ENCODE measurements at places on chromosomes 5 and 9. TPM values are rescaled to one million over a fixed set of nuclear protein-coding genes. Genes with fewer than 3 reads are reported as not detected.
A peak's percentile ranks its signal among the peaks of the same experiment; 100 is the strongest.

DNA sequence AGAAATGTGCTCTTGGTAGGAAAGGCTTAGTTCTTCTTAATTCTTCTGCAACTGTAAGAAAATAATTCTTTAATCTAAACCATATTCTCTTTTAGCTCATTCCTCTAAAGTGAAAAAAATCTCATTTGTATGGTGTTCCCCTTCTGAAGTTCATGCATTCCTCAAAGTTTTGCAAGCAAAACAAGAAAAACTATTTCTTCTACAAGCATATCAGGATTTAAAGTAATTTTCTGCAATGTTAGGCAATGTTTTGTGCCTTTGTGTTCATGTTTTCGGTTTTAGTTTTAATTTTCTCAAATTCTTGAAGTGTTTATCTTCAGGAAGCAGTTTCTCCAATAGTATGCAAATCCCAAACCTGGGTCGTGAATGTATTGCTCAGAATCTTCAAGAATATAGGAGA, 12.7 kb upstream of the GPR21 start:
- H3K4me3 ChIP-seq = no peak overlapping the region
- DNase-seq = no peak
- H3K27ac ChIP-seq = no peak overlapping the region
- peaks cover 4% of the 10 kb centered on the region for H3K36me3 ChIP-seq
- no peaks in the 10 kb centered on the region for H3K27me3 ChIP-seq

- H3K27me3 ChIP-seq = no peaks in the 10 kb centered on the region
- no peak for DNase-seq
- H3K4me1 ChIP-seq = no peaks in the 10 kb centered on the region
- no peaks in the 10 kb centered on the region for H3K36me3 ChIP-seq
- H3K27ac ChIP-seq = no peak overlapping the region
Observed at GRCh38 chr9:77475641-77476473, 172.3 kb downstream of the GNA14 start.

DNA sequence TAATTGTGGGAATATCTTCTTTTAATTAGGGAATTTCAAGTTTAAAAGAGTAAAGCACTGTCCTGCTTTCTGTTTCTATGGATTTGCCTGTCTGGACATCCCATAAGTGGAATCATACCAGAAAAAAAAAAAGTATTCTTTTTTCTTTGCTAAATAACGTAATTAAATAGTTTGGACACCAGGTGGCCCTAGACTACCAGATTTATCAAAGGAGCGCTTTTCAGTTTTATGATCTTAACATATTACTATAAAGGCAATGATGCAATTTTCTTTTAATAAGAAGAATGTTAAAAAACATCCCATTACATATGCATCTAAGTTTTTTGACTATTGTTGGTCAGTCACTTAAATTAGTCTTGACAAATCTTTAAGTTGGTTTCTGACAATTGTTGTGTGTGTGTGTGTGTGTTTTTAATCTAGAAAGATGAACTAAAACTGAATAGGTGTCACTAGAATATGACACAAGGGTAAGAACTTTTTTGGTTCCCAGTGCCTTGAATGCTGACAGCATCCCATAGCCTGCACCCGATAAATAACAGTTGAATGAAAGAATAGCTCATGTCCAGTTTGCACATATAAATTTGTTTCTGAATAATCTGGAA, 49.5 kb downstream of the C5orf22 start:
- H3K36me3 ChIP-seq = no peaks in the 10 kb centered on the region
- peak; percentile 10 for DNase-seq
- peaks cover 27% of the 10 kb centered on the region for H3K27me3 ChIP-seq
- H3K4me3 ChIP-seq = no peak overlapping the region

DNA sequence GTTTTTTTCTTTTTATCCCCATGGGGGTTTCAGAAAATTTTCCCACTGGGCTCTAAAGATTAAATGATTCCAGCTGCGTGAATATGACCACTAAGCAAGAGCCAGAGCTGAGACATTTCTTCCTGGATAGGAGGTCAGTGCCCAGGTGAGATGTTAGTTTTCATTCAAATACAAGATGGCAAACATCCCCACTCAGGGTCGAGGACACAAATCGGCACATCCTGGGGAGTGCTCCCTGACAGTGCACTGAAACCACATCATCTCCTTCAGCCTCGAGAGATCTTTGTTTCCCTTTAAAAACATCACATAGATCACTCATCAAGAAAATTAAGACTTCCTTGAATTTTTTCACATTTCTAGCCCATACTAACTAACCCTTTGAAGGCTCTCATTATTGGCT, 273.2 kb upstream of the PANK3 start:
- no peak for DNase-seq
- H3K4me1 ChIP-seq = no peaks in the 10 kb centered on the region
- peaks cover 4% of the 10 kb centered on the region for H3K27me3 ChIP-seq
- H3K36me3 ChIP-seq = no peaks in the 10 kb centered on the region

Gene CBY3
- total RNA-seq = 0.39 TPM

DNA sequence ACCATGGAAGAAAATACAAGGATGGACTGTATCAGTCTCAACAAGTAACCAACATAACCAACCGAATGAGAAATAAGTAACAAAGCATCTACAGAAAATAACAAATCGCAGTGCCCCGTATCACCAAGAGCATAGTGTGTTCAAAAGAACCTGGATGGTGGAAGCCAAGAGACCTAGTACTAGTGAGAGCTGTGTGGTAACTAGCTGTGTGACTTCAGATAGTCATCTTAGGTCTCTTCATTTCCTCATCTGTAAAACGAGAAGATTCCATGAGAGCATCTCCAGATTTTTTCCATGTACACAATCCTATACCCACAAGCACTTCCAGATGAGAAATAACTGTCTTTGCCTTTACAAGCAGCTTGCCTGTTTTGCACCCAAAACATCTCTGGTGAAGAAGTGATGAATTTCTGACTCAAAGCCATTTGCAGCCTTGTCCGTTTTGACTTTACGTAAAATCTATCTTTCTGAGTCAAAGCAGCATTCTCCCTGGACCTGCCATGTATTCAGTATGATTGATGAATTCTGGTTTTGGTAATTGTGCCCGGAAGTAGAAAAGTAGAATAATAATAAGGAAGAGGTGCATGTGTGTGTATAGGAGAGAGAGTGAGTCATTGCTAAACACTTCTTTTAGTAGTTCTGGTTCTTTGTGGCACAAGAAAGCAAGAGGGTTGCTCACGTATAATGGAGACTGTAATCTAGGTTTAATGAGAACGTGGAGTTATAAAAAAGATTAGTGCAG, 41.0 kb downstream of the AOPEP start:
- no peak overlapping the region for H3K4me3 ChIP-seq
- H3K4me1 ChIP-seq = no peaks in the 10 kb centered on the region
- DNase-seq = no peak
- no peaks in the 10 kb centered on the region for H3K27me3 ChIP-seq
- H3K27ac ChIP-seq = no peak overlapping the region
- H3K36me3 ChIP-seq = no peaks in the 10 kb centered on the region

Gene PDLIM4
- total RNA-seq = 9.9 TPM

DNA sequence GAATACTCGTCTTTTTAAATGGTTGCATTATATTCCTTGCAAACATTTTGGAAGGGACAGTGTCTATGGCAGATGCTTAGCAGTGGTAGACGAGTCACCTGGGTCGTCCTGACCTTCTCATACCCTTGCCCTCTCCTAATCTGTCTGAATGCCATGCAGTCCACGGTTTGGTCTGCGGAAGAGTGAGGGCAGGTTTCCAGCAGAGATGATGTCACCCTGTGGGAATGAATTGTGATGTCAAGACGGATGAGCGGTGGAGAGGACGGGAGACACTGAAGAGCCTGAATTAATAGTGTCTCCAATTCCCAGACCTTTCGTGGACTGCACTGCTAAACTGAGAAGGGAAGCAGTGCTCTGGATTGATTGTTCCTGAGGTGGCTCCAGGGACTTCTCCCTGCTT, 329.0 kb upstream of the PANK3 start:
- no peak overlapping the region for H3K4me3 ChIP-seq
- no peaks in the 10 kb centered on the region for H3K4me1 ChIP-seq
- H3K36me3 ChIP-seq = no peaks in the 10 kb centered on the region
- H3K27me3 ChIP-seq = no peaks in the 10 kb centered on the region

DNA sequence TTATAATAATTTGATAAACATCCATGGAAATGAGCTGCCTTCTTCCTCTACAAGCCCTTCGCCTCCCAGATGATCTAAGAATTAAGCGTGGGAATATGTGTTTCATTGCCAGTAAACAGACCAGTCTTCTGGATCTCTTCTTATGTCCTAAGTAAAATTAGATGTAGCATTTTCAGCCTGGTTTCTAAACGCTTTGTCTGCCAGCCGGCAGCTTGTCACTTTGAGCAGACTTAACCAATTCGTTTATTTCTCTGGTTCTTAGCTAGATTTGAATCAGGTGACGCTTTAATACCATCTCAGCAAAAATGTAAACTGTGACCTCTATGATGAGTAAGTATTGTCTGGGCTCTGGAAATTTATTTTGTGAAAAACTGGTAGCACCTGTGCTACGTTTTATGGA, 380.6 kb upstream of the NUDT12 start:
- H3K27ac ChIP-seq = no peak overlapping the region
- no peaks in the 10 kb centered on the region for H3K36me3 ChIP-seq
- no peaks in the 10 kb centered on the region for H3K27me3 ChIP-seq

- DNase-seq = no peak
- H3K27me3 ChIP-seq = no peaks in the 10 kb centered on the region
- no peak overlapping the region for H3K27ac ChIP-seq
- no peaks in the 10 kb centered on the region for H3K4me1 ChIP-seq
- H3K36me3 ChIP-seq = peaks cover 2% of the 10 kb centered on the region
Observed at GRCh38 chr9:126885131-126885641, 24.7 kb downstream of the ZBTB34 start.

Gene LCN12
- 2.5 TPM for total RNA-seq

Gene FOXB2
- total RNA-seq = not detected

DNA sequence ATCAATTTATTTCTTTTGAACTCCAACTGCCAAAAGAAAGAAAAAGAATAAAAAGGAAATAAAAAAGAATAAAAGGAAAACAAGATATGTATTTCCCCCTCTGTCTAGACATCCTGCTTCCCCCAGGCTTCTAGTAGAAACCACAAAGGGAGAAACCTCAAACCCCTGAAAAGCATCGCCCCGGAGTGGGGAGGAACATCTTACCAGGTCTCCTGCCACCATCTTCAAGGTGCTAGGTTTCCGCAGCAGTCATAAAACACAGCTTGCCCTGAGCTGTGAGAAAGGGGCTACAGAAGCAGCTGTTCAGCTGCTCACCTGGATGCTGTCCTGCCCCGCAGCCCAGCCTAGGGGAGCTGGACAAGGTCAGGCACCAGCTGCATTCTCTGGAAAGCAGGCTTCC, 487.7 kb downstream of the GADD45G start:
- H3K27ac ChIP-seq = no peak overlapping the region
- no peak overlapping the region for H3K4me3 ChIP-seq
- DNase-seq = no peak
- no peaks in the 10 kb centered on the region for H3K36me3 ChIP-seq

Gene PHYHD1
- total RNA-seq = not detected

DNA sequence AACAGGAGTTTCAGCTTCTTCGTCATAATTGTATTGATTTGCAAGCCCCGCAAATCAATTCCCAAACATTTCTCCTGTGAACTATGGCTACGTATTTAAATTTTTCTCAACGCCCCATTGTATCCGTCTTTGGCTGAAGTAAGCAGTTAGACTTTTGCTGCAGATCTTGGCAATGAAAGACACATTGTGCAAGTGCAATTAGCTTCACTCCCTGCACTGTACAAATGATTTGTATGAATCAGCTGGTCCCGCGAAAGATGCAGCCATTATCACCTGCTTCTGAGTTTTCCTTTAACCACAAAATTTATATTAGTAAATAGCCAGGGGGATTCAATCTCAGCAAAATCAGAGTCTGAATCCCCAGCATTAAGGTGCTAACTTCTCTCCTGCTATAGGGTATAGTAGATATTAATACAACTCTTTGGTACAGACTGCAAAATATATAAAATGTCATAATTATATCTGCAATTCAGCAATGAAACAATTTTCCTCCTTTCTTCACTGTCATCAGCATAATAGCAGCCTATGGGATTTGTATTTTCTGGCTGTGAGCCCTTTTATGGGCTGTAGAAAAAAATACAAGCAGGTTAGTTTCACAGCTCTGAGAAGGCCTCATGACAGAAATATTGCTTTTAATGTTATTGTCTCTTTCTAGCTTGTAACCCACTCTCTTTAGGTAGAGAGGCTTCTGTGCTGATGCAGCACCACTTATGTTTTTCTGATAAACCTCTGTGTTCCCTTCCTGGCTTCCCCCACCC, 68.4 kb upstream of the SMARCA2 start:
- H3K4me1 ChIP-seq = no peaks in the 10 kb centered on the region
- no peaks in the 10 kb centered on the region for H3K27me3 ChIP-seq
- DNase-seq = no peak
- H3K27ac ChIP-seq = no peak overlapping the region

DNA sequence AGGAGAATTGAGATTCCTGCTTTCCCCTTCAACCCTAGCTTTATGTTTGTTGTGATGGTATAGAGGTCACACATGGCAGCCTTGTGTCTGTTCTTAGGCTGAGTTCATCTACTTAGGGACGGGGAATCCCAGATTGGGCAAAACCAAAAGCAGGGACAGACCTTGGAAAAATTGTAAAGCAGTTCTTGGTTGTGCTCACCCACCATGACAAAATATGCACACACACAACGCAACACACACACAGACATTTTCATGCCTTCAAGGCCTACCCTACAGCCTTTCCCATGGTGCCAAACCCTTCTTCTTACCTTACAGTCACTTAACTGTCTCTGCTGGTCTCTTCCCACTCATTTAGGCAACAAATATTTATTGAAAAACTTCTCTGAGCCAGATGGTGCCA, 14.8 kb downstream of the PCDHGC5 start:
- no peaks in the 10 kb centered on the region for H3K27me3 ChIP-seq
- no peak for DNase-seq
- no peak overlapping the region for H3K27ac ChIP-seq
- H3K4me1 ChIP-seq = no peaks in the 10 kb centered on the region

Gene GPR150
- total RNA-seq = 0.54 TPM

Gene PCDHB16
- total RNA-seq = 1.8 TPM

DNA sequence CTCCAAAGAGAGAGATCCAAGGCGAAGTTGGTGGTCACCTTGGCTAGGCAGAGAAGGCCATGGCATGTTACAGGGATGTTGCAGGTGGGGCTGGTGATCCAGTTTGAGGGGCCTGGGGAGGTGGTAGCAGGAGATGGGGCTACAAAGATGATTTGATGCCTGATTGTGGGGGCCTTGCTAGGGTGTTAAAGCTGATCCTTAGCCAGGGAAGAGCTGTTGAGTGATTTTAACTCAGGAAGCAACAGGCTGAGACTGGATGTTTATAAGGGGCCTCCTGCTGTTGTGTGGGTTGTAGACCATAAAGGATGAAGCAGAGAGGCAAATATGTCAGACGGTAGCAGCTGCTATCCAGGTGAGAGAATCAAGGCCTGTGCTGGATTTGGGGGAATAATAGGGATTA, 19.0 kb upstream of the SMAD5 start:
- H3K4me1 ChIP-seq = no peaks in the 10 kb centered on the region
- no peak overlapping the region for H3K4me3 ChIP-seq
- no peaks in the 10 kb centered on the region for H3K36me3 ChIP-seq
- H3K27ac ChIP-seq = no peak overlapping the region

GRCh38 chr5:32522429-32523143, 62.8 kb upstream of the SUB1 start:
- no peak overlapping the region for H3K27ac ChIP-seq
- H3K27me3 ChIP-seq = no peaks in the 10 kb centered on the region

GRCh38 chr5:102690910-102691309, 64.2 kb upstream of the PAM start:
- no peaks in the 10 kb centered on the region for H3K36me3 ChIP-seq
- no peaks in the 10 kb centered on the region for H3K4me1 ChIP-seq
- no peak overlapping the region for H3K4me3 ChIP-seq
- no peak overlapping the region for H3K27ac ChIP-seq

- H3K27me3 ChIP-seq = no peaks in the 10 kb centered on the region
- no peak overlapping the region for H3K4me3 ChIP-seq
- no peaks in the 10 kb centered on the region for H3K36me3 ChIP-seq
- H3K27ac ChIP-seq = no peak overlapping the region
- no peak for DNase-seq
Observed at GRCh38 chr5:179327021-179327735, 18.1 kb downstream of the ADAMTS2 start.
